ENCODE measurements at places on chromosomes 3 and 15. TPM values are rescaled to one million over a fixed set of nuclear protein-coding genes. Genes with fewer than 3 reads are reported as not detected.

DNA sequence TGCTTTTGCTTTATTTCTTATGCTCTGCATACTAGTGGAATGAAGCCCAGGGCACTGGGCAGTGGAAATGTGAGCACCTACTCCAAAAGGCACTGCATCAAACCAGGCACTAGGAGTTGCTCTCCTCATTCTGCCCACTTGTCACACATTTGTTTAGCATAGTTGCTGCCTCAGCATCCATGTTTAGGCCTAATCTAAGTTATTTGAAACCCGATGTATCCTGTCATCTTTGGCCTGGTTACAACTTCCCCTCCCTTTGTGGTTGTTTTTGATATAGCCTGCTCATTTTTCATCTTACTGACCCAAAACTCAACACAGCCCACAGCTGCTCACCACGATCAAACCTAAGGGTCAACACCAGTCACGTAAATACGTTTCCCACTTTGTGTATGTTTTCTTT, 82.2 kb upstream of the SELENOK start:
- DNase-seq = no peak

GRCh38 chr3:108718454-108718853, 38.8 kb downstream of the RETNLB start:
- no peak for DNase-seq

GRCh38 chr3:48502728-48503168, 1.2 kb downstream of the SHISA5 start:
- no peak for DNase-seq

- peak; percentile 10 for DNase-seq
Measured at GRCh38 chr3:196569003-196569516, 600 bp downstream of the FBXO45 start.

Gene CCR3
- polyA plus RNA-seq = not detected

Gene EFCC1
- 1.7 TPM for polyA plus RNA-seq

All from left kidney (tissue), 8 donors.